ENCODE measurements at places on chromosomes 3 and 15.

DNA sequence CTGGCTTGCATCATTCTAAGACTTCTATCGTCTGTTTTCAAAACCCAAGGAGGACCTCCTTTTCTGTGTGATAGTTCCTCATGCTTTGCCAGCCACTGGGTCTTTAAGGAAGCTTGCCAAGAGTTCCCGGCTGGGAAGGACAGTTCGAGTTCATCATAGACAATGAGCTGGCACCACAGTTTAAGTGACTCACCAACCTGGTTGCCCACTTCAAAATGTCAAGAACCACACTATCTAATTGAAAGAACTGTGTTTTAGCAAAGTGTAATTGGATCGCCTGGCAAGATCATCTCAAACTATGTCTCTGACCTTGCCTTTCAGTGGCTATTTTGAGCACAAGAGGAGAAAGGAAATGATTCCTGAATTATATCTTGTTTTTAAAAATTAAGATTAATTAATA lies 27.9 kb downstream of the SOX2 start:
- no peak for DNase-seq

- no peak for DNase-seq
Measured at GRCh38 chr3:12054245-12054644, 50.1 kb downstream of the SYN2 start.

GRCh38 chr3:103499132-103499900 lies 1064.5 kb downstream of the ZPLD1 start:
- no peak for DNase-seq

DNA sequence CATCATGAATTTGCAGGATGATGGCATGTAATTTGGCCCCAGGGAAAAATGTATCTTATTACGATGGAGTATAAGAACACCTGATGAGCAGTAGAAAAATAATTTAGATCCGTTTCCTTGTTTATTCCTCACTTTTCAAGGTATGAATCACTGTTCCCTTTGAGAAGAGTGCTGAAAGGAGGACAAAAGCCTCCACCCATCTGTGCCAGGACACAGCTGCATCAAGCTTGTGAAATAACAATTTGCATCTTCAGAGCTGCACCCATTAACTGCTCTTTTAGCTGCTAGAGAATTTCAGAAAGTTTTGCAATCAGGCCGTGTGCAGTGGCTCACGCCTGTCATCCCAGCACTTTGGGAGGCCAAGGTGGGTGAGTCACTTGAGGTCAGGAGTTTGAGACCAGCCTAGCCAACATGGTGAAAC lies 9.6 kb downstream of the CLDND1 start:
- DNase-seq = no peak

GRCh38 chr3:128875556-128876120 lies 3.8 kb upstream of the ACAD9 start:
- no peak for DNase-seq

- no peak for DNase-seq
Measured at GRCh38 chr3:58355179-58355578, 22.5 kb downstream of the PXK start.

DNA sequence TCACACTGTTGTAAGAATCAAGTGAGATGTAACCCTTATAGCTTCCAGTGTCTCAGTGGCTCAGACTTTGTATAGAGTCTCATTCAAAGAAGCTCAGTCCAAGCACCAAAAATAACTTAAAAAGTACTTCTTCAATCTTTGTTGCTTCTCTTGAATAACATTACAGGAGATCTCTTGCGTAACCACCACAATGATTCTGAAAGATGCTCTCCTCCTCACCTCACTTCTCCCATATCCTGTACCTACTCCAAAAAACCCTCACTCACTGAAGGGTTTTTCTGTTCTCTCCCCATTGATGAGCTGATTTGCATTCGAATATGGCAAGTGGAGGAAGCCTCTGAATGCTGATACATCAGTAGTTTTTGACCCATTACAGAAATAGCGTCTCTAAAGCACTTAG lies 39.4 kb upstream of the MRPS22 start:
- no peak for DNase-seq

- peak; percentile 65 for DNase-seq
Measured at GRCh38 chr3:9883706-9884554, 3.9 kb upstream of the CIDEC start.

DNA sequence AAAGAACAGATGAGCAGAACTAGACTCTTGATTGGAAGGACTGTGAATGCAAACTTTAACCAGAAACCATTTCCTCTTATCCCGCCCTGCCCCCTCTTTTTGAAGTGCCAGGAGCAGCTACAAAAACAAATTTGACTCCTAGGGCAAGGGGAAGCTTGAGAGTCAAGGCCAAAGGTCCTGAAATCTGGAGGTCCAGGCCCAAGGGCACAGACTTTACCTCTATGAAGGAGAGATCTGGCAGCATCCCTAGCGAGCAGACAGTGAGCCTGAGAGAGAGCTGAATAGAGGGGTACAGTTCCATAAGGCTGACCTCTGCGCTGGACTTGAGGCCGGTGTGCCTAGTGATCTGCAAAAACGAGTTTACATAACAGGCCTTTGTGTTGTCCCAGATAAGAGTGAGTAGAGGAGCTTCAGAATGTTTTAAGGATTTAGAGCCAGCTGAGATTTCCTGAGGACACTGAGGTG lies 5.1 kb downstream of the RAB43 start:
- DNase-seq = no peak

GRCh38 chr15:65512807-65513416 lies 4.6 kb downstream of the DPP8 start:
- no peak for DNase-seq

DNA sequence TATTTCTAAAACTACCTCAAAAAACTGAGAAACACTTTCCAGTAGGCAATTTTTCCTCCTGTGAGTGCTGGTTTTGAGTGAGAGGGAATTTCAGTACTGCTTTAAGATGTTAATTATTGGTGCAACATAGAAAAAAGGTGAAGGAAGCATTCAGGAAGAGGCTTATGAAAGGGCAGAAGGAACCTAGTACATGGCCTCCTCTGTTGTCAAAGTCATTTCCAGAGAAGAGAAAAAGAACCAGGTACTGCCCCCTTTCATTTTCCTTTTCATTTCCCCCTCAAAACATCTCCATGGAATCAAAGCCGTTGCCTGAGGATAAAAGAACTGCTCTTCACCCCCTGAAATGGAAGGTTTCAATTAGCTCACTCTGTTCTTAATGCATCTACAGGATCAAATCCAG lies 19.8 kb downstream of the RARRES1 start:
- DNase-seq = no peak

DNA sequence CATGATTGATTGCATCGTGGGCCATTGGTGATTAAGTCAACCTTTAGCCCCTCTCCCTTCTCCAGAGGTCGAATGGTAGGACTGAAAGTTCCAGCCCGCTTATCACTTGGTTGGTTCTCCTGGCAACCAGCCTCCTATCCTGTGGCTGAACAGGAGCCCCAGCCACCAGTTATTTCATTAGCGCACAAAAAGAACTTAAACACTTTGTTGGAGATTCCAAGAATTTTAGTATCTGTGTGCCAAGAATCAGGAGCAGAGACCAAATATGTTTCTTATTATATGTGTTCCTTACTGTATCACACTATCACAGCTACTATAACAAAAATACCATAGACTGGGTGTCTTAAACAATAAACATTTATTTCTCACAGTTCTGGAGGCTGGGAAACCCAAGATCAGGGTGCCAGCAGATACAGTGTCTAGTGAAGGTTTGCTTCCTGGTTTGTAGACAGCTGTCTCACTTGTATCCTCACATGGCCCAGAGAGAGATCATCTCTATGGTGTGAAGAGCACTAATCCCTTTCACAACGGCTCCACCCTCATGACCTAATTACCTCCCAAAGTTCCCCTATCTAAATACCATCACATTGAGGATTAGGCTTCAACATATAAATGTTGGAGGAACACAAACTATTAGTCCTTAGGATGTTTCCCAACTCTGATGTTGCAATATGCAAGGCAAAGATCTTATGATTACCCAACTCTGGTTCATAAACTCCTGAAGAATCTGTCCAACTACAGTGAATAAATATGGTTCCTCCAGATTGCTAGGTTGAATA lies 30.5 kb upstream of the APH1B start:
- DNase-seq = peak; percentile 79

GRCh38 chr15:27468151-27468591 lies 497.2 kb downstream of the GABRG3 start:
- no peak for DNase-seq

DNA sequence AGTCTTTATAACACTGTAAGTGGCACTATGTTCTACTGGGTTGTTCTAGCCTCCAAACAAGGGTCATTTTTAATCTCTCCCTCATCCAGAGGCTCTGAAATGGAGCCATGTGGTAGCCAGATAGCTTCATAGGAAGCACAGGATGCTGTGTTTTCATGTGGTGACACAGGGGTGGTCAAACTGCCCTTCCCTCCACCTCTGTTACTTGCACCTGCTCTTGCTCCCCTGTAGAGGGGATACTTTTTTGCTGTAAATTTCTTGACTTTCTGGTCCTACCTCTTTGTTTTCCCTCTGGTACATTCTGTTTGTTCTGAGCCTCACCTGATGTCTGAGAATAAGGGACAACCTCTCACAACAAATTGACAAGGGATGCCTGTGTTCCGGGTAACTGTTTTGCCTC lies 76.8 kb downstream of the EPHB1 start:
- no peak for DNase-seq

- no peak for DNase-seq
Measured at GRCh38 chr3:33729993-33730392, 11.9 kb upstream of the CLASP2 start.

- no peak for DNase-seq
Measured at GRCh38 chr3:113285226-113285625, 73.9 kb downstream of the BOC start.

DNA sequence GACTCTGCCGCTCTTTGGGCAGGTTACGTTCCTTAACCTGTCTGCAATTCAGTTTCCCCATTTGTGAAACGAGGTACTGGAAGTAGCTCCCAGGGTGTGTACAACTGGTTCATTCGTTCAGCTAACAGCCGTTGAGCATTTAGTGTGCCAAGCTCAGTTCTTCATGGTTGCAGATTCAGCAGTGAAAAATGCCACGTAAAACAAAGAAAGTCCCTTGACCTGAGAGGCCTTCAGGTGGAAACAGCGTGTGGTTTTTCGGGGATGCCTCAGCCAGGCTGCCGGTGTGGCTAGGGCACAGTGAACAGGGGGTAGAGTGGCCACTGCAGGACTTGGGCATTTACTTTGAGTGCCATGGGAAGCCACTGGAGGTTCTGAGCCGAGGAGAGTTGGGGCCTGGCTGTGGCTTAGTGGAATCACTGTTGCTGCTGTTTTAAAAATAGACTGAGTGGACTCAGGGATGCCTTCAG lies 4.7 kb downstream of the SYNM start:
- no peak for DNase-seq

DNA sequence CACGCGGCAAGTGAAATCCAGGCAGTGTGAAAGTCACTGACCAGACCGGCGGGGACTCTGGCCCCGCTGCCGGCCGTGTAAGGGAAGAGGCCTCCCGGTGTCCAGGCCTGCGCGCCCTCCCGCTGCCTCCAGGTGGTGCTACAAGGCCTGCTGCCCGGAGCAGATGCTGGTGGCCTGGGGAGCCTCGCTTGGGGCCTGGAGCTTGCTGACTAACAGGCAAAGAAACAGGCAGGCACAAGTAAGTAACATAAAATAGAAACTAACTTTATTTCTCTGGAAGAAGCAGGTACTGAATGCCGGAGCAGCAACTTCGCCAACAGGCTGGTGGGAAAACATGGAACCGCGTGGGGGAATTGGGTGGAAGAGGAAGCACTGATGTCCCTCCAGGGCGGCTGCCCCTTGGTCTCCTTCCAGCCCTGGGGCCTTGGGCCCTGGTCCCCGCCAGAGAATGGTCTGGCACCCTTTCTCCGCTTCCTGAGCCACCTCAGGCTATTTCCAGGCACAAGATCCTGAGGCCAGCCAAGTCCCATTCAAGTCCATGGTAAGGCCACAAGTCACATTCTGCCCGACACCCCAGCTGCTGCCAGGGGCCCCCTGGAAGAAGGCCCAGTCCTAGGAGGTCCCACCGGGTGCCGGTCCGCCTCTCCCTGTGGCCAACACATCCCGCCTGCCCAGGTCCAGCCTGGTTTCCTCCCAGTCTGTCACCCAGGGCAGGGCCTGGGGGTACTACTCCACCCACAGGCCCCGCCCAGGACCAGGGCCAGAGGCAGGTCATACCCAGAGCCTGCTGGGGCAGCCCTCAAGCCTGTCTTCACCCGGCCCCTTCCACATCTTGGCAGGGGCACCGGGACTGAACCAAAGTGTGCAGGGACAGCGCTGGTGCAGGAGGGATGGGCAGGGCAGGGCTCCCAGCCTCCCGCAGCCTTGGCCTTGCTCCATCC lies 45.0 kb downstream of the TNK2 start:
- peak; percentile 85 for DNase-seq

GRCh38 chr15:63238796-63239195 lies 38.6 kb upstream of the APH1B start:
- DNase-seq = peak; percentile 77

GRCh38 chr3:194165271-194166018 lies 29.5 kb downstream of the HES1 start:
- DNase-seq = no peak

DNA sequence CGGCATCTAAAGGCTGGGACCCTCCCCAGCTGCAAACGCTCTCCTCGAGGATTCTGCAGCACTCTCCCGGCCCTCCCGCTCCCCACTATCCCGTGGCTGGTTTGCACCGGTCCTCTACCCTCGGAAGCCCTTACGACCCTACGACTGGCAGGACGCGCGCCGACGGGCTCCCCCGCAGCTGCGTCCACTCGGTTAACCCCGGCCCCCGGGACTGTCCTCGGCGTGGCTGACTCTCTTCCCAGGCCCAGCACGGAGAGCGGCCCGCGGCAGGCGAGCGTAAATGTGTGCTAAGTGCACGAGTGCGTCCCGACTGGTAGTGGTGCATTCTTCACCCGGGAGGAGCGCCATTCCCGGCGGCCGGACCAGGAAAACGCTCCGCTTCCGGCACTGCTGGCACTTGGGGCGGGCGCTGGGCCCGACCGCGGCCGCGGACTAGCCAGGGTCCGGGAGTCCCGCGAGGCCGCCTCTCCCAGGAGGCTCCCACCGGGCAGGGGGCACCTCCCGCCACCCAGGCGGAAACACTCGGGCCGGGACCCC lies 508 bp downstream of the GORASP1 start:
- DNase-seq = peak; percentile 26

- no peak for DNase-seq
Measured at GRCh38 chr15:84681831-84682230, 23.8 kb upstream of the NMB start.

DNA sequence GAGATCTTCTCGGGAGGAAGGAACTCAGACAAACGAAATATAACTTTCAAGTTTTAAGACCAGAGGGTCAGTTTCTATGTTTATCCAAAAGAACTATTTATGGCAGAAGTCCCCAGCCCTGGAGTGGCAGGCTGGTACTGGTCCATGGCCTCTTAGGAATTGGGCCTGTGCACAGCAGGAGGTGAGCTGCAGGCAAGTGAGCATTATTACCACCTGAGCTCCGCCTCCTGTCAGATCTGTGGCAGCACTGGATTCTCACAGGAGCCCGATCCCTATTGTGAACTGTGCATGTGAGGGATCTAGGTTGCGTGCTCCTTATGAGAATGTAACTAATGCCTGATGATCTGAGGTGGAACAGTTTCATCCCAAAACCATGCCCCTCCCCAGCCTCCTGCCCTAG lies 14.3 kb upstream of the HPS3 start:
- no peak for DNase-seq

GRCh38 chr15:89630974-89631901 lies 24.0 kb downstream of the KIF7 start:
- no peak for DNase-seq
